GF-D8 (cell line): ENCODE measurements at places on chromosomes 12 and 14.

DNA sequence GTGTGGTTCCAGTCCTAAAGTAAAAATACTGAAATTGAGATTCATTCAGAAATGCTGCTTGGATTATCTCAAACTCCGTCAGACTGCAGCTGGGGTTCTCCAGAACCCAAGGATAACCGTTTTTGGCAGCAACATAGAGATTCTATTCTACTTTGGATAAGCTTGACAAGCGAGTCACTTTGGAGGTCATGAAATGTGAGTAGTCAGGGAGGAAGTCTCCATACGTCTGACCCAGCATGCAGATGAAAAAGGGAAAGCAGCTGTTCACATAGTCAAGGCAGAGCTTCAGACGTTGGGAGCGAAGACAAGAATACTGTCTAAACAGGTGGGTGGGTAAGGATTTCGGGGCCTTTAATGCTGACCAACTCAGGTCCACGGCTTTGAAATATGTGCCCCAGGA, 14.9 kb upstream of the HSP90B1 start:
- DNase-seq, result no peak

GRCh38 chr12:102602521-102602920, 122.2 kb upstream of the IGF1 start:
- no peak for DNase-seq

GRCh38 chr14:104560586-104560945, 19.0 kb upstream of the C14orf180 start:
- DNase-seq, result no peak

- no peak for DNase-seq
Measured at GRCh38 chr12:57898308-57898970, 42.9 kb upstream of the ATP23 start.

DNA sequence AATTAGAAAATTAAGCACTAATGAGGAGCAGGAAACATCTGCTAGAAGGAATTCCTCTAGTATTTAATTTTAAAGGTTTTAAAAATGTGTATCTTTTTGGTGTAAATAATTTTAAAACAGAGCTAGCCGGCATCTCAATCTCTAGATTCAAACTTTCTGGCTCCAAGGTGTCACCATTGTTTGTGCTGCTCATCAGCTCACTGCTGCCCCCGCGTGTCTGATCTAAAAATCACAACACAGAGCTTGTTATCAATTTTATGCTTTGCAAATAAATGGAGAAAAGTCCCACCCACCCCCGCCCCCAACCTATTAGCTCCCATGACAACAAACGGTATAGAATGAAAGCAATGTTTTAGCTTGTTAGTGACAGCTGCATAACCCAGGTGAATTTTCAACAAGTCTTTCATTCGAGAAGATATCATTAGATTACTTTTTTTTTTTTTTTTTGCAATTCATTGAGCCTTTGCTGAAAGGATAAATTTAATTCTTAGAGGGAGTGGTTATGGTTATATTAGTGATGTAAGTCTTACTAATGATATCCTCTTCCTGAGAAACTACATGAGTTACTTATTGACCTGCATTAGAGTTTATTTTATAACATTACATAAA, 11.3 kb upstream of the ABHD12B start:
- DNase-seq, result peak; percentile 30

DNA sequence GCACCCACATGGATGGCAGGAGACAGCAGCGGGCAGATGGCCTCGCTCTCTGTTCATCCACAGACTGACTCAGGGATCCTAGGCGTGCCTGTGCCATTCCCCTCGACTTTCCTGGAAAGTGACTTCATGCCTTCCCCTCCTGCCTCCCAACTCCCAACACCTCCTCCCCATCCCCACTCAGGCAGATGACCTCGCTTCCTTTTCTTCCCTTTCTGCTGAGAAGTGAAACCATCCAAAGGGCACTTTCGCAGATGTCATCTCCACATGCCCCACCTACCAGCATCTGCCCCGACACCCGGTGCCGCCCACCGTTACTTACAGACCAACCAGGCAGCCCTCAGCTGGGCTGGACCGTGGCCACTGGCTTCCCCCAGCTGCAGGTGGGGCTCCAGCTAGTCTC, 29.6 kb downstream of the BEGAIN start:
- no peak for DNase-seq

GRCh38 chr12:2375871-2376270, 323.1 kb downstream of the CACNA1C start:
- no peak for DNase-seq

GRCh38 chr12:24895612-24896011, 53.3 kb downstream of the BCAT1 start:
- no peak for DNase-seq

DNA sequence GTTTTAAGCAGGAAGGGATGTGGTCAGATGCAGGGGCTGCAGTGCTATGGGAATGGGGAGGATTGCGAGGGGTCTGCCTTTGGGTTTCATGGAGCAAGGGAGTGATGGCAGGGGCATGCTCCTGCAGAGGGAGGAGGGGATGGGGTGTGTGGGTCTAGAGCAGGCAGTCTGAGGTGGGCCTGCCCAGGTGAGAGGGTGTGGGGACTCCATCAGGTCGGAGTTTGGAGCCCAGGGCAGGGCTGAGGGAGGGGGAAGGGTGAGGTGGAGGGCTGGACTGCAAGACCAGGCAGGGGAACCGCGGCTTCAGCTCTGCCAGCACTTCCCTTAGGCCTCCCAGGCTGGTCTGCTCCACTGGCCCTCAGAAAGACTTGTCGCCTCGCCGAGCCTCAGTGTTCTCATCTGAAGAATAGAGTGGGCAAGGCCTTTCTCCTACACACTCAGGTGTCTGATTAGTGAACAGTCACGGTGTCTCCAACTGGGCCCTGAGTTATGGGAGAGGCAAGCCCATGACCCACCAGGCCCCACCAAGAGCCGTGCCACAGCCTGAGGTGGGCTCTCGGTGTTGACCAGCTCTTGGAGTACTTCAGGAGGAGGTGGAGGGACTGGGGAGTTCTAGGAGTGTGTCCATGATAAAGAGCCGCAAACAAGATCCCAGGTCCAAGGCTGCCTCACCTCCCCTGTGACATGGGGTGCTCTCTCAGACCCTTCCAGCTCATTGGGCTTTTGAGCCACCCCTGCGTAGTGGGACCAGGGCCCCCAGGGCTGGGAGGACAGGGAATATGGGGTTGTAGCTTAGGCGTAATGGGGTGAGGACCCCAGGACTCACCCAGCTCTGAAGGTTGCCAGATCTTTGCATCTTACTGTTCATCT, 20.1 kb upstream of the KRT80 start:
- DNase-seq, result no peak

- DNase-seq, result no peak
Measured at GRCh38 chr14:31122921-31123320, 84.7 kb downstream of the HECTD1 start.

DNA sequence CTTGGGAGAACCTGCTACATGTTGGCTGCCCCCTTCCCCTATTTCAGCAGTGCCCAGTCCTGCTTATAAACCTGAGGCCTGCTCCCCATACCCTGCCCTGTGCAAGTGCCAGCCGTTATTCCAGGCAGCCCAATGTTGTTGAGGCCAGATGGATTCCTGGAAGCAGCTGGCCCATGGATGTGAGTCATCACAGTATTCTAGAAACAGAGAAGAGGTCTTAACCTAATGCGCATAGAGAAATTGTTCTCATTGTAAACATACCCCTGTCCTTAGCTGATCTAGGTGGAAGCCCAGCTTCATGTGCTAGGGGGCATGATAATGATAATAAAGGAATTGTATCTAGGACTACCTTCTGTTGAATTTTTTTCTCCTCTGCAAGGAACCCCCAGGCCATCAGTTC, 69.7 kb downstream of the TSPAN11 start:
- no peak for DNase-seq

- DNase-seq, result no peak
Measured at GRCh38 chr12:104010606-104011169, 39.3 kb downstream of the GLT8D2 start.

- no peak for DNase-seq
Measured at GRCh38 chr12:54082397-54082892, 28.8 kb downstream of the HOXC4 start.

GRCh38 chr14:95237958-95238340, 80.6 kb upstream of the DICER1 start:
- no peak for DNase-seq

GRCh38 chr14:98167705-98168104, 1104.3 kb downstream of the BCL11B start:
- DNase-seq, result no peak

- DNase-seq, result no peak
Measured at GRCh38 chr12:46492471-46493085, 120.0 kb upstream of the SLC38A2 start.

GRCh38 chr14:59478540-59478939, 5.7 kb downstream of the L3HYPDH start:
- no peak for DNase-seq

- DNase-seq, result no peak
Measured at GRCh38 chr12:95147866-95148265, 69.4 kb downstream of the FGD6 start.
